Activated CD4-positive, alpha-beta T cell treated with anti-CD3 and anti-CD28 coated beads for 24 hours (primary cell): ENCODE measurements at places on chromosomes 11 and 22.

GRCh38 chr22:40552070-40552469 lies 84.4 kb downstream of the MRTFA start:
- DNase-seq = no peak

GRCh38 chr11:83235825-83236224 lies 42.3 kb downstream of the ANKRD42 start:
- DNase-seq = no peak

- DNase-seq = no peak
Observed at GRCh38 chr11:106208760-106209159, 131.3 kb downstream of the AASDHPPT start.

- DNase-seq = no peak
Observed at GRCh38 chr11:116070520-116070919, 566.3 kb upstream of the CADM1 start.

GRCh38 chr11:95692526-95693260 lies 96.9 kb downstream of the FAM76B start:
- DNase-seq = no peak

- no peak for DNase-seq
Observed at GRCh38 chr11:17985517-17985916, 27.3 kb downstream of the SERGEF start.

DNA sequence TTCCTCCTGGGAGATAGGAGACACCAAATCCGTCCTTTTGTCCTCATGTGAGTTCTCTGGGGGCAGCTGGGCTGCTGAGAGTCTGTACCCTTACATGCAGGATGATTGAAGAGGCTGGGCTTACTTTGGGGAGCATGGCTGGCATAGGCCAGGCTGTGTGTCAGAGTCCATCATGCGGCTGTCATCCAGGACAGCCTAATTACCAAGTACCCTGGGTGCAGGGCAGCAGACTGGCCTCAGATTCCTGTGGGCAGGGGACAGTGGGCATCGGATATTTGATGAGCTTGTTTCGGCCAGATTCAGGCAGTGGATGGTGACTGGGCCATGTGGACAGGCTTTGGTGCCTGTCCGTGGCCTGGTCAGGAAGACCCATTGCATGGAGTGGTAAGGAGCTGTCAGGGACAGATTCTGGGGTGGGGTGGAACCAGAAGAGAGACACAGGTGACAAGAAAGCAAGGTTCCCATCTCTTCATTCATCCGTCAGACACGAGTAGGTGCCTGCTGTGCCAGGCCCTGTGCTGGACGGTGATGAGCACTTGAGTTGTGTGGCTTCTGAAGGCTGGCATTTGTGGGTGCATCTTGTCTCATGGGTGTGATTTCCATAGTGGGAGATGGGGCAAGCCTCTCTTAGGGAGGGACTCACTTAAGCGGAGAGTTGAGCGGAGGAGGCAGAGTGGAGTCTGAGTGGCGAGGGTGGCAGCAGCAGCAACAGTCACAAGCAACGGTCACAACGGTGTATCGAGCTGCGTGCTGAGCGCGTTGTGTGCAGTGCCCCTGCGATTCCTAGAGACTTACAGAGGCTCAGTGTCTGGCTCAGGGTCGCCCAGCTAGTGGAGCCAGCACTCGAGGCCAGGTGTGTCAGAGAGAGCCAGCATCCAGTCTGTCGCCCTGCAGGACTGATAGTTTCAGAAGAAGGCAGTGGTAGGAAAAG lies 48.7 kb downstream of the TBC1D22A start:
- DNase-seq = no peak

GRCh38 chr11:108170184-108170583 lies 48.8 kb downstream of the ACAT1 start:
- no peak for DNase-seq

GRCh38 chr11:57901756-57902155 lies 121.9 kb upstream of the OR9Q1 start:
- DNase-seq = no peak

DNA sequence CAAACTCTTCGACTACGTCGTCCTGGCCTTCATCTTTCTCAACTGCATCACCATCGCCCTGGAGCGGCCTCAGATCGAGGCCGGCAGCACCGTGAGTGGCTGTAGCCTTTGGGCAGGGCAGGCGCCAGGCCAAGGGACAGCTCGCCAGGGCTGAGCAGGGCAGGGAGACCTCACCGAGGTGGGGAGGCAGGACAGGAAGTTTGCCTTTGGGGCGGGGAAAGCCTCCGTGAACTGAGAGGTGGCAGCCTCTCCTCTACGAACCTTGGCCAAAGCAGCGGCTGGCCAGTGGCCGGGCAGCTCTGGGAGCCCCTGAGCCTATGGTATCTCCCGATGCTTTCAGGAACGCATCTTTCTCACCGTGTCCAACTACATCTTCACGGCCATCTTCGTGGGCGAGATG lies 93.2 kb downstream of the CACNA1I start:
- DNase-seq = no peak

- no peak for DNase-seq
Observed at GRCh38 chr22:38221908-38222796, 20.4 kb downstream of the MAFF start.

GRCh38 chr11:16099343-16099900 lies 256.9 kb downstream of the SOX6 start:
- DNase-seq = no peak

DNA sequence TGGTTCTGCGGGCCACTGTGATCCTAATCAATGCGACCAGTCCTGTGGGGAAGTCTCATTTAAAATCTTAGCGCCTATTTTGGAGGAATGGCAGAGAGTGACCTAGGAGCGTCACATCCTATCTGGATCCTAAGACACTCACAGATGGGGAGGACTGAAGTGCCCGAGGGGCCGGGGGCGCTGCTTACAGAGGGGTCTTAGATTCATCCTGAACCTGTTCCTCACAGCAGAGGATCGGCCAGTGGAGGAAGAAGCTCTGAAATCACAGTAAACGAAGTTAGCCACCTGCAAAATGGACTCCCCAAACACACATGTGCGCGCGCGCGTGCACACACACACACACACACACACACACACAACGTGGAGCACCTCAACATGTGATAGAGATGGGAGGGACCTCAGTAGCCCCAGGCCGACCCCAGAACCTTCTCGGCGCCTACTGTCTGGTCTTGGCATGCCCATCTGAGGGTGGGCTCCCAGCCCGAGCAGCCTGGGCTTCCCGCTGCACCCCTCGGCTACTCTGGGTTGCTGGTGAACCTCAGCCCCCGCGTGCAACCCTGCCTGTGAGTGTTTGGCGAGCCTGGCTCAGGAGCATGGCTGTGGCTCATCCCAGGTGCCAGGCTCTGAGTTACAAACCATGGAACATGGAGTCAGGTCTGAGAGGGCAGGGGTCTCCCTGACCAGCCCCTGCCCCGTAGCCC lies 613.3 kb downstream of the TBC1D22A start:
- DNase-seq = no peak

DNA sequence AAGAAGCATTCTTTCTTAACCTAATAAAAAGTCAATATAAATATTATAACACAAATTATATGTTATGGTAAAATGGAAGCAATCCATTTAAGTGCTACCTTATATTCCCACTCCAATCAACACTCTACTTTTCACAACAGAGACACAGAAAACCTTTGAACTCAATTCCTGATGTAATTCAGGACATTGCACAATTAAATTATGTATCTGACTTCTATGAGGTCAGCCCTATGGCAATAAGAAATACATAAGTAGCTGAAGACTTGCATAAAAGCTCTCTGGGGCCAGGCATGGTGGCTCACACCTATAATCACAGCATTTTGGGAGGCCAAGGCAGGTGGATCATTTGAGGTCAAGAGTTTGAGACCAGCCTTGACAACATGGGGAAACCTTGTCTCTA lies 6.8 kb downstream of the OR4D10 start:
- DNase-seq = no peak

- DNase-seq = no peak
Observed at GRCh38 chr11:120170741-120171261, 32.9 kb upstream of the TRIM29 start.

- DNase-seq = no peak
Observed at GRCh38 chr22:43968614-43969013, 13.4 kb downstream of the SAMM50 start.

GRCh38 chr11:129613071-129613470 lies 202.6 kb upstream of the TMEM45B start:
- no peak for DNase-seq

DNA sequence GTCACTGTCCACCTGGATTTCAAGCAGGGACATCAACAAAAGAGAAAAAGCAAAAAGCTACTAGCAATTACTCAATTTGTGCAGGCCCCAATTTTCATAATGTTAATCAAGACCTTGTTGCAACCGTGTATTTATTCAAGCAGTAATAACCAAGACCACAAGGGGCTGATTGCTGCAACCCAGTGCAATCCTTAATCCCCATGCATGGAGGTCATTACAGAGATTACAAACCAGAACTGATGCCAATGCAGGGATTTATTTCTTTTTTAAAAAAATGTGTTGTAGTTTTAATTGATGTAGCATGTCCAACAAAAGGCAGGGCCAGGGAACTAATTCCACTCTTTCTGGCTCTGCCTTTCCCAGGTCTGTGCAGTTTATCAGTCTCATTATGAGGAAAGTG lies 18.4 kb downstream of the TECTA start:
- no peak for DNase-seq

GRCh38 chr22:44891293-44891747 lies 118.5 kb downstream of the PHF21B start:
- no peak for DNase-seq

DNA sequence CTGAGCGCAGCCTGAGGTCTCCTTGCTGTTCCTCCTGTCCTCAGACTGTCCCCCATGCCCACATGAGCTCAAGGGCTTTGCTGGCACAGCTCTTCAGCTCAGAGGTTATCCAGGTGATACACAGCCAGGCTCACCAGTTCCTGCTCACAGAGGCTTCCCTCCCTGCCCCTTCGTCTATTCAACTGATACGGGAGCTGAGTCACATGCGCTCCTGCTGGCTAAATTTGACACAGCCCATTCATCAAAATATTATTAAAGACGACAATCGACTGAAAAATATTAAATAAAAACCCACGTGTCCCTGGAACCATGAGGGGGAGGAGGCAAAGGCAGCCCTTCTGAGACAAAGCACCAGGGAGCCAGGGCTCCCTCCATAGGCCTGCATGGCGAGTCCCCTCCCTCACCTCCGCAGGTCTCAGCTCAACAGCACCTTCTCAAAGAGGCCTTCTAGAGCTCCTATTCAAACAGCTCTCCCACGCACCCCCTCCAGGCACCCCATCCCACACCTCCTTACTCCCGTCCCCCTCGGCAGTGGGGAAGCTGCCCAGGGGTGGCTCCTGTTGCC lies 40.5 kb downstream of the DUSP8 start:
- no peak for DNase-seq

- no peak for DNase-seq
Observed at GRCh38 chr22:20140107-20140445, 8.5 kb downstream of the ZDHHC8 start.

GRCh38 chr22:25051983-25052710 lies 99.6 kb downstream of the KIAA1671 start:
- no peak for DNase-seq

DNA sequence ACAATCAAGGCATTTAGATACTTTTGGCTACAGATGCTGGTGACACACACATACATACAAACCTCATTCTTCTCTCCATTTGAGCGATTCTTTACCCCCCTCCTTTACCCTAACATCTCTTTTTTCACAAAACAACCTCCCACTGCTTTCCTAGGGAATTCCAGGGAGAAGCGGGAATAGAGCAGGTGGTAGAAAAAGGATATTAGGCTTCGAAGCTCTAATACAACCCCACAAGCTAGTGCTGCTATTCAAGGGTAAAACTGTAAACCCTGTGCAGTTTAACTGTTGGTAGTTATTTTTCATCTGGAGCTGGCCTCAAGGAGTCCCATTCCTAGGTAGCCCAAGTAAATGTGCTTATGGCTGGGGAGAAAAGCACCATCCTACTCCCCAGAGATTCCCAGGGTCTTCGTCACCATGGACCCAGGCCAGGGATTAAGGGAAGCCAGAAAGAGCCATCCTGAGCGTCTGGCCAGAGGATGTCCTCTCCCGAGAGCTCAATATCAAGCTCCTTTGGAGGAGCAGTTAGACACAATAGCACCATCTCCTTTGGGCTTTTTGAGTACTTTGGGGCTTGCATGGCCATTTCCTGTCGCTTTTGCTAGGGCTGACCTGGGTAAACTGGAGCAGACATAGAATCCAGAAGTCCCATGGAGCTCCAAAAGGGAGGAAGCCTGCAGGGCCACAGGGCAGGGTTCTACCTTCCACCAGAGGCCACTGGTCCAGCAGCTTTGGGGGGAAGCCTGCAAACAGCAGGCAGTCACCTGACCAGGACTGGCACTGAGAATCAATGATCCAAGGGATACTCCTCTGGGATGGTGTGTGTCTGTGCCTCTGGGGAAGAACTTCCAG lies 3.1 kb downstream of the MAML2 start:
- DNase-seq = no peak

DNA sequence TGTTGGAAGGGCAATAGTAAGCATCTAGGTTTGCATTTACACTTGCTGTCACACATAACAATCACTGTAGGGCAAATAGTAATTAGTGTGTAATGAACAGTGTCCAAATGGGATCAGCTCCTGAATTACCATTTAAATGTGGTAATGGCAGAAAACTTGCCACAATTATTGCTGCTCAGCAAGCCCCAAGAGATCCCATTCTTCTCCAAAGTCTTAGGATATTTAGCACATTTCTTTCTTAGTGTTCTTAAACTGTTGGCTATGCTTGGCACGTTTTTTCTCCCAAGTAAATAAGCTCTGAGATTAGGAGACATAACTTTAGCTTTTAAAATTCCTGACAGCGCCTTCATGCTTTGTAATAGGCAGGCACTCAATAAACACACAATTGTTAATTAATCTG lies 1037.0 kb downstream of the DLG2 start:
- DNase-seq = no peak

DNA sequence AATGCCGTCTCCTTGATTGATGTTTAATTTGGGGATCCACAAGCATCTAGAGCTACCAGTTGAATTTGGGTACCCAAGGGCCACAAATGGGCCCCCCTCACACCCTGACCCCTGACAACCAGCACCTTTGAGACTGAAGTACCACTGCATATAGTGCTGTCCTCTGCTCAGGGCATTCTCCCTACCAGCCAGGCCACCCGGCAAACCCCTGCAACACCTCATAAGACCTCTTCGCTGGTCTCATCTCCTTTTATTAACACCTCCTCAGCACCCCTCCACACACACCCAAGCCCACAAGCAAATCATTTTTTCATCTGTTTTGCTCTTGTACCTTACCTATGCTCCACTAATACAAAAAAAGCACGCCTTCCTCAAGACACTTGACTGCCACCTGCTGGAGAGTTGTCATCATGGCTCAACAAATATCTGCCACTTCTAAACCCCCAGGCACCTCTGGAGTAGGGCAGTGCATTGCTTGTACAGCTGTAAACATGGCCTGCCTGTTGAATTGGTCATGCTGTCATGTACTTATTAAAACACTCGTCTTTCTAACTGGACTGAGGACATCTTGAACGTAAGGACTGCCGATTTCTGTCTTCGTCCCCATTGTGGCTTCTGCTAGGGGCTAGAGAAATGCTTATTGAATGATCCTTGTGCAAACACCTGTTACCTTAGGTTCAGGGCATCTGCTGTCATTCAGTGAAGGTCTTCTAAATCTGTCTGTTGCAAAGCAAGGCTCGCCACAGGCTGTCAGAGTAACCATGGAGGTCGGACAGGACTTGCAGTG lies 66.5 kb downstream of the BMAL1 start:
- peak; percentile 58 for DNase-seq
